ENCODE measurements at places on chromosomes 7 and 10.

DNA sequence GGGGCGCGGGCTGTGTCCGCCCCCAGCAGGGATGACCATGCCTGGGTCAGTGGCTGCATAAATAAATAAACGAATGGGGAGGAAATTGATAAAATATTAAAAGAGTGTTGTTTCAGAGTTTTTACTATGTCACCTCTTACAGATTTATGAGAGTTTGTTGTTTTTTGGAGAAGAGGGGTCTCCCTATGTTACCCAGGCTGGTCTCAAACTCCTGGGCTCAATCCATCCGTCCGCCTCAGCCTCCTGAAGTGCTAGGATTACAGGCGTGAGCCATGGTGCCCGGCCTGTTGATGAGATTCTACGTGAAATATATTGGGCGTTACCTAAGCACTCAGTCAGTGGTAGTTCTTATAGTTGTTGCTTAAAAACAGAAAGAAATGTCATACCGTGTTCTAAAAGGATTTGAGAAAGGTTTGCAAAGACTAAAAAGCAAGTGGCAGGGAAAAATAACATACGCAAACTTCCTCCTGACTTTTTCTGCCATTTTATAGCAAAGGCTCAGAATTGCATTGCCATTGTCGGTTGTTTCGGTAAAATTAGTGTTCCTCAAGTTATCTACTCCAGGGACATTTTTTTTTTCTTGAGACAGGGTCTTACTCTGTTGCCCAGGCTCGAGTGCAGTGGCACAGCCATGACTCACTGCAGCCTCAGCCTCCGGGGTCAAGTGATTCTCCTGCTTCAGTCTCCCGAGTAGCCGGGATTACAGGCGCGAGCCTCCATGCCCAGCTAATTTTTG, 39.5 kb upstream of the FOXK1 start:
- DNase-seq, result no peak

GRCh38 chr10:122245136-122245535, 26.0 kb upstream of the BTBD16 start:
- DNase-seq, result no peak

GRCh38 chr10:103130910-103131309, 62.2 kb downstream of the NT5C2 start:
- no peak for DNase-seq

DNA sequence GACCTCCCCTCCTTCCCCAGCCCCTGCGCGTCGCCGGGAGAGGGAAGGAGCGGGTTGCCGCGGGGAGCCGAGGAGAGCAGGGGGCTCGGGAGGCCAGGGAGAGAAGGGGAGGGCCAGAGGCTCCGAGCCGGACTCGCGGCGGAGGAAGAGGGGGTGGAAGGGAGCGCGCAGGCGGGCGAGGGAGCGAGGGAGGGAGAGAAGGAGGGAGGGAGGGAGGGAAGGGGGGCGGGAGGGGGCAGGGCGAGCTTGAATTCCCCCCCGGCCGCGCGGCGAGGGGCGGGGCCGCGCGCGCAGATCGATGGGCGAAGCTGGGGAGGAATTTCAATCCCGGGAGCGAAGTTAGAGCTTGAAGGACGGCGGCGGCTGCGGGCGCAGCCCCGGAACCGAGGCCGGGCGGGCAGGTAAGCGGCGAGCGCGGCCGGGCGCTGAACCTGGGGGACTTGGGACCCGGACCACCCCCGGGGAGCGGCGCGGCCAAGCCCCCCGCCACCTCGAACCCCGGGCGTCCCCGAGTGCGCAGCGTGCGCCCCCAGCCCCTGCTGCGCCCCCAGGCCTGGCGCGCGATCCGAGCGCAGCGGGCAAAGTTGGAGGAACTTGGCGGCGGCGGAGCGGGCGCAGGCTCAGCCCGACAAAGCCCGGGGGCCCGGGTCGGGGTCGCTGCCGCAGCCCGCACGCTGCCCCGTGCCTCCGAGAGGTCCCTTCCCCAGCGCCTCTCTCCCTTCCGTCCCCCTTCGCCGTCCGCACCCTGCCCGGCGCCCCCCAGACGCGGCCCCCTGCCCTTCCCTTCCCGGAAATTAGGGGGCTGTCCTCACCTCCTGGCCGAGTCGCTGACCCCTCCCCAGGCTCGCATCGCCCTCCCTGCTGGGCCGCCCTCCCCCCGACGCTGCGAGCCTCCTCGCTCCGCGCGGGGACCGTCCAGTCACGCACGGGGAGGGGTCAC, at the start of gene ELFN1:
TSS of gene ELFN1 (plus strand) at position 324 of the 940 bp plus-strand sequence. CDS start 74,320 bp downstream, outside the sequence.
- DNase-seq, result peak; percentile 62

GRCh38 chr7:26360650-26361049, 69.0 kb downstream of the SNX10 start:
- no peak for DNase-seq

- no peak for DNase-seq
Observed at GRCh38 chr7:9091282-9091681, 657.9 kb downstream of the NXPH1 start.

- no peak for DNase-seq
Observed at GRCh38 chr7:2142386-2142785, 90.4 kb downstream of the MAD1L1 start.

DNA sequence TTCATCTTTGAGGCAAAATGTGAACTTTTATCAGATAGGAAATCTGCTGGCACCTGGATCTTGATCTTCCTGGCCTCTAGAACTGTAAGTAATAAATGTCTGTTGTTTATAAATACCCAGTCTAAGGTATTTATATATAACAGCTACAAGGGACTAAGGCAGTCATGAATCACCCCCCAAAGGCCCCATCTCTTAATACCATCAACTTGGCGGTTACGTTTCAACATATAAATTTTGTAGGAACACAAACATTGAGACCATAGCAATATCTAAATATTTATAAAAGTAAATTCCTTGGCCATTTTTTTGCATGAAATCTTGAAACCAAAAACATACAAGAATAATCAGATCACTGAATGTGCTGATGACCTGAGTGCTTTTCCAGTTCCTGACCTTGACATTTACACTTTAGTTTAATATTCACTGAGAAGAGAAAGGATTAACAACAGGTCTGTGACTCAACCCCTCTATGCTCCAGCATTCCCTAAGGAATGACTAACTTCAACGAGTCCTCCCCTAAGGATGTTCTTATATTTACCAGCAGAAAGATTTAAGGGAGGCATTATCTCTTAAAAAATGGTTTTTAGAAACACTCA, 1438.5 kb upstream of the CELF2 start:
- no peak for DNase-seq

DNA sequence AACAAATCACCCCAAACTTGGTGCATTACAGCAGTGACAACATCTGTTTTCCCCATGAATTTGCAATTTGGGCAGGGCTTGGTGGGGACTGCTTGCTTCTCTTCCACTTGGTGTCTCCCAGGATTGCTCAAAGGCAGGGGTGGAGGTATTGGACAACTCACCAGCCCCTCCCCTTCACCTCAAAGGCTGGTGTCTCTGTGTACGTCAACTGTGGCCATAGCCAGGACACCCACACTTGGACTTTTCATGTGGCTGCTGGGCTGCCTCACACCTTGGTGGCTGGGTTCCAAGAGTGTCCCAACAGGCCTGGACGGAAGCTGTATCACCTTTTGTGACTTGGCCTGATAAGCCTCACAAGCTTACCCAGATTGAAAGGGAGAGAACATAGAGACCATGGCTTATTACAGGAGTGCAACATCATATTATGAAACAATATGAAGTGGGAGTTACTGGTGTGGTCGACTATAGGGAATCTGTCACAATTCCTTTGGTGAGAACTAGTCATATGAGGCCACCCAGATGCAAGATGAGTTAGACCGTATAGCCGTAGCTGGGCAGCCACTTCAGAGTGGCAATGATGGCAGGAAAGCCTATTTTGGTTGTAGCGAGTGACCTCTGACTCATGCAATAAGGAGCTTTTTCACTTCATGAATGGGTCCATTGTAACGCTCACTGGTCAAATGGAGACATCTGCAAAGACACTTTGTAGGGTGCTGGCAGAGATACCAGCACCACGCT, 187.6 kb upstream of the ITGB1 start:
- DNase-seq, result no peak

DNA sequence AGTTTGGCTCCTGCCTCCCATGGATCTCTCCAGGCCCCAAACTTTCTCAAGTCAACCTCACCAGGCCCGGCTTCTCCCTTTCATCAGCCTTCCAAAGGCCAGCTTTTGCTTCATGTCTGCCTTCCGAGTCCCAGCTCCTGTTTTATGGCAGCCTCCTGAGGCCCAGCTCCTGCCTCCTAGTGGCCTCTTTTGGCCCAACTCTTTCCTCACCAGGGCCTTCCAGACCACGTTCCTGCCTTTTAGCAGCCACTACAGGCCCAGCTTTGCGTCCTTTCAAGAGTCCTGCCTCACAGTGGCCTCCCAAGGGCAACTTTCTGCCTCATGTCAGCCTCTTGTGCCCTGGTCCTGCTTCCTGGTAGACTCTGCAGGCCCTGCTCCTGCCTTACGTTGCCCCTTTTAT, 15.3 kb upstream of the TMEM248 start:
- DNase-seq, result no peak

DNA sequence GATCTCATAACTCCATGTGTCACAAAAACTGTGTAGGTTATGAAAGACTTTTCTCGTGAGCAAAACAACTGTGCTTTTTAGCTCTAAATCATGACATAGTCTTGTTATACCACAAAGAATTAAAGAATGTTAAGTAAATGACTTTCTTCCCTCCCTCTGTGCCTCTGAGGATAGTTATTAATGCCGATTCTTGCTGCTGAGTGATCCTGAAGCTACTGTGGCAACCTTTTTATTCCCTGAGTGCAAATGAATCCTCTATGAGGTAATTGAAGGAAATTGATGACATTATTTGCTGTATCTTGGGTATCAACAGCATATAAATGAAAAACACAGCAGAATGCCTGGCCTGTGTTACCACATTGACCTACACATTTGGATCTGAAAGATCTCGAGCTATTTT, 142.2 kb upstream of the HDAC9 start:
- DNase-seq, result no peak

DNA sequence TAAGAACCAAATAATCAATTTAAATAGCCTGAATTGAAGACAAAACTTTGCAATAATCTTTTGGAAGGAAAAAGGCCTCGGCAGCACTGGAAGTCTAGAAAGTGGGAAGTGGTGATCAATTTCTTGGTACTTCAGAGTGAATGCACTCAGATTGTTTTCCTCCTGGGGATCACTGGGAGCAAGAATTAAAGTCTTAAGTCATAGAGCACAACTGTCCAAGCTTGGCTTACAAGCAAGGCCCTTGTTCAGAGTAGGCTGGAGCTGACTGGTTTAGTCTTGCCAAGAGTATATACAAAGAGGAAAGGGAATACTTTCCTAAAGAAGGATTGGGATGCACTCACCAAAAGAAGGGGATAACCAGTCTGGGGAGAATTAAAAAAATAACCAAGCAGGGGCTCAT, 637.1 kb downstream of the CCSER2 start:
- no peak for DNase-seq

DNA sequence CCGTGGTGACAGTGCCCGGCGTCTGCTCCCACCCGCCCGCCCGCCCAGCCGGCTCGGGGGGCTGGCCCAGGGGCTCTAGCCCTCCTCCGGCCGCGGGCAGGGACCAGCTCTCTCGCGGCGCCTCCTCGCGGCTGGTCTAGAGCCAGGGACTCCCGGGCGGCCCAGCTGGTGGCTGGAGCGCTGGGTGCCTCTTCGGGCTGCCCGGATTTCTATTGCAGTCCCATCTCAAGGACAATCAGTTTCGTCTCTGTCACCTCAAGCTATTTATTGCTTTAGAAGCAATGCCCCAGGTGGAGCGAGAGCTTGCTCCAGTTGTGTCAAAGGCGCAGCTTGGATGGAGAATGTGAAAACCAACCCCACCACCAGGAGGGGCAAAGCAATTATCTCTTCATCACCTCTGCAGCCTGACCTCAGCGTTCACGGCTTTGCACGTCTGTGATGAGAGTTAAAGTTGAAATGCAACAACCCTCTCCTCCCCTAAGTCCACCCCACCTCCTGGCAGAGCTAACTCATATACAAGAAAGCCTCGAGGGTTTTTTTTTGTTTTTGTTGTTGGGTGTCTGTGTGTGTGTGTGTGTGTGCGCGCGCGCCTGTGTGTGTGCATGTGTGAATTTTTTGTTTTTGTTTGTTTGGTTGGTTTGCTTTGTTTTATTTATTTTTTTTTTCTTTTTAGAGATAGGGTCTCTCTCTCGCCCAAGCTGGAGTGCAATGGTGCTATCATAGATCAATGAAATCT, at the start of gene ITGA8:
TSS of gene ITGA8 (minus strand) at position 24 of the 736 bp plus-strand sequence. CDS start 151 bp downstream, outside the sequence.
- DNase-seq, result peak; percentile 21

DNA sequence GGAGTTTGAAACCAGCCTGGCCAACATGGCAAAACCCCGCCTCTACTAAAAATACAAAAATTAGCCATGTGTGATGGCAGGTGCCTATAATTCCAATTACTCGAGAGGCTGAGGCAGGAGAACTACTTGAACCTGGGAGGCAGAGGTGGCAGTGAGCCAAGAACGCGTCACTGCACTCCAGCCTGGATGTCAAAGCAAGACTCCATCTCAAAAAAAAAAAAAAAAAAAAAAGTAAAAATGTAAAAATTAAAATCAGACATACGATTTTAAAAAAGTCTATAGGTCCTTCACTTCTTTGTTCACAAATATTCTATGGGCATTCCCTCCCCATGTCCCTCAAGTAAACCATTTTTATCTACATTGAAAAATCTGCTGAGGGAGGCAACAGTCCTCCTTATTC, 34.9 kb upstream of the TLL2 start:
- peak; percentile 0 for DNase-seq

GRCh38 chr10:30591249-30591670, 38.3 kb downstream of the LYZL2 start:
- no peak for DNase-seq

DNA sequence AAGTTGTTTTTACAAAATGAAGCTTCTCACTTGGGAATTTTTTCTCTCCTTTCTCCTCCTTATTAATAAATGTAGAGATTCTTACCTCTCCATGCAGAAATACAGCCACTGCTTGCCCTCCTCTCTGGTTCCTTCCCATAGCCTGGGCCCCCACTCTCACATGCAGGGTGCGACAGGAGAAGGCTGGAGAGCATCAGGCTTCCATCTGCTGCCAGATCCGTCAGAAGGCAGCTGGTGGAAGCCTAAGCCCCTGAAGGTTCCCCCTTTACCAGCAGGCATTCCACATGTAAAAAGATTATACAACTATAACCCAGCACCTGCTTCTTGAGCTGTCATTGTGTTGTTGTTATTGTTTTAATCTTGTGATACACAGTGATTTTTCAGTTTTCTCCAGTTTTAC, 314.2 kb downstream of the LHFPL3 start:
- DNase-seq, result peak; percentile 90

GRCh38 chr10:120398180-120398579, 58.8 kb upstream of the PLPP4 start:
- DNase-seq, result no peak

- no peak for DNase-seq
Observed at GRCh38 chr10:37710831-37711616, 146.4 kb downstream of the ZNF248 start.

- no peak for DNase-seq
Observed at GRCh38 chr10:119620241-119621077, 23.7 kb upstream of the TIAL1 start.

Data from NCI-H524 (cell line).